ENCODE measurements at places on chromosomes 11 and 22.

- no peak for DNase-seq
Measured at GRCh38 chr11:71542879-71543777, 5.1 kb upstream of the KRTAP5-9 start.

DNA sequence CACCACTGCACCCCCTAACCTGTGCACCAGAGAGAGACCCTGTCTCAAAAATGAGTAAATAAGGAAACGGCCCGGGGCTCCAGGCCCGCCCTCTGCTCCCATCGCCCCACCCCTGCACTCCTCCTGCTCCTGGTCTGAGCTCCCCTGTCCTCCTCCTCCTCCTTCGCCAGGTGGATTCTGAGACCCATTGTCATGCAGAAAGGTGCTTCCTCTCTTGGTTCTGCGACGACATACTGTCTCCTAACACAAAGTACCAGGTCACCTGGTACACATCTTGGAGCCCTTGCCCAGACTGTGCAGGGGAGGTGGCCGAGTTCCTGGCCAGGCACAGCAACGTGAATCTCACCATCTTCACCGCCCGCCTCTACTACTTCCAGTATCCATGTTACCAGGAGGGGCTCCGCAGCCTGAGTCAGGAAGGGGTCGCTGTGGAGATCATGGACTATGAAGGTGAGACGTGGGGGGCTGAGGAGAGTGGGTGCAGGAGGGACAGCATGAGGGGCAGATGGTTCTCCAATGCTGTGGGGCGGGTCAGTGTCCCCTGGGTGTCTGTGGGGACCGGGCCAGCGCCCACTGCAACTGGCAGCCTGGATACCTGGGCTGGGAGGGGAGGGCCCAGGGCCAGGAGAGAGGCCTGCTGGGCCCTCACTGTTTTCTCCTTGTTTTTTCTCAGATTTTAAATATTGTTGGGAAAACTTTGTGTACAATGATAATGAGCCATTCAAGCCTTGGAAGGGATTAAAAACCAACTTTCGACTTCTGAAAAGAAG lies 3.1 kb upstream of the APOBEC3D start:
- no peak for DNase-seq

- no peak for DNase-seq
Measured at GRCh38 chr11:90700789-90701439, 478.1 kb upstream of the CHORDC1 start.

DNA sequence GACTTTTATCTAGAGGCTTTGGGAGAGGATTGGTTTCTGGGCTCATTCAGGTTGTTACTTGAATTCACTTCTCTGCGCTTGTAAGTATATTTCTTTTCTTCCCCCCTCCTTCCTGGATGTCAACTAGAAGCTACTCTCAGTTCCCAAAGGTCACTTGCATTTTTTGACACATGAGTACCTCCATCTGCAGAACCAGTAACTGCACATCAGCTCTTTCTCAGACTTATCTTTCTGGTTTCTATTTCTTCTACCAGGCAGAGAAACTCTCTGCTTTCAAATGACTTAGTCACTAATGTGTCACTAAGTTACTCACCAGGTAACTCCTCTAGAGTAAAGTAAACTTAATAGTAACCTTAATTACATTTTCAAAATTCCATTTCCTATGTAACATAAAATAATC lies 773.0 kb upstream of the LUZP2 start:
- no peak for DNase-seq

DNA sequence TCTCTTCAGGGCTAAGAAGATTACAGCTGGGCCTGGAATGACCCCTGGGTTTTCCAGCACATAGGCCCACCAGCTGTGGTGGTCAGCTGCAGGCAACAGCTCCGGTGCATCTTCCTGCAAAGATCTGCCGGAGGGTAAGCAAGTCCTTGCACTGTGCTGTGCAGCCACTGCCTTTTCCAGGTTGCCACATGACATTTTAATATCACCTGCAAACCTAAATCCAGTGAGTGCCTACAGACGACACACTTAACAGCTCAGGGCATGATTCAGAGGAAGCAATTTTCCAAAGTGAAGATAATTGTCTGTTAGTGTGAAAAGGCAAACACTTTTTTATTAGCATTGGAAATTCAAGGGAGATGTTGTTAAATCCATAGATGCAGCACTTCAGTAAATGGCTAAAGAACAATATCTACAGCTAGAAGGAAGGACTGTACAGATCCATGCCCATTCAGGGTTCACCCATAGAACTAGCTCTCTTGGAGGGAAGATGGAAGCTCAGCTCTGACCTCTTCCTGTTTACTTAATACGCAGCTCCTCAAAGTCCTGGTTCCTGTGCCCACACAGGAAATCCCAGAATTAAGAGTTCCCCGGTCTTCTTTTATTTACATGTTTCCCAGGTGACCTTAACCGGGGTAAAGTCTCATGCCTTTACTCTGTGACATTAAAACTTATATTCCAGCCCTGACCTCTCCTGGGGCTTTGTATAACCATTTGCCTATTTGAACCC lies 13.3 kb upstream of the NRIP3 start:
- DNase-seq, result no peak

DNA sequence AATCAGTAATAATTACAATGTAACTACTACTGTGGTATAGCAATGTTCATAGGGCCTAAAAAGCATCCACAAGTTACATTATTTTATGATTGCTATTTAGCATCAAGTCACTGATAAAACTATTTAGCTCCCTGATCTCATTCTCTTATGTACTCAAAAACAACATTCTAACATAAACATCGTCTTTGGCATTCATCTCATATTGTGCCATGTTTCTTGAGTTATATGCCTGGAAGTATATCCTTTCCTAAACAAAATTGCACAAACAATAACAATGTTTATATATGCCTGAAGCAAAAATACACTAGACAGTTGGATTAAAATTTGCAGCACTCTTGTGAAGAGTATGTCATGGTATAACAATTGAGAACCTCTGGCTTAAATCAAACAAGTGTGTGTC lies 34.1 kb downstream of the HORMAD2 start:
- no peak for DNase-seq
